ENCODE measurements at places on chromosomes 2 and 18.

- DNase-seq: no peak
These were observed 8.1 kb downstream of the EMILIN2 start for GRCh38 chr18:2854875-2855274.

- DNase-seq: no peak
These were observed 46.5 kb downstream of the SMAD4 start for GRCh38 chr18:51076503-51076902.

- DNase-seq: no peak
These were observed 29.4 kb upstream of the SNED1 start for GRCh38 chr2:240968731-240969624.

- DNase-seq: no peak
These were observed 107.3 kb downstream of the KLHL29 start for GRCh38 chr2:23492337-23492675.

DNA sequence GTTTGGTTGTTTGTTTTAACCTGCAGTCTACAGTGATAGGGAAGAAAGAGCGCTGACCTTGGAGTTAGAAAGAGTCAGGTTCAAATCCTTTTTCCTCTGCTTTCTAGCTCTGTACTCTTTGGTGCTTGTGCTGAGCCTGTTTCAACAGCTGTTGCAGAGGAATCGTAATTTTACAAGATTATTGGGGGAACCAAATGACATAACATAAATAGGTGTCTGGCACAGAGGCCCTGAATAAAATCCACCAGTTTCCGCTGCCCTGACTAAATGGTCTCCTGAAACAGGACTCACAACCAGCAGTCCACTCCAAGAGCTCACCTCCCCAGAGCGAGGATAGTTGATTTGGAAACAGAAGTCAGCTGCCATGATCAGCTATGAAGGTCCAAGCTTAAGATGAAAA, 125.0 kb upstream of the CDC42EP3 start:
- no peak for DNase-seq

GRCh38 chr2:165762723-165763122, 31.3 kb downstream of the GALNT3 start:
- no peak for DNase-seq

DNA sequence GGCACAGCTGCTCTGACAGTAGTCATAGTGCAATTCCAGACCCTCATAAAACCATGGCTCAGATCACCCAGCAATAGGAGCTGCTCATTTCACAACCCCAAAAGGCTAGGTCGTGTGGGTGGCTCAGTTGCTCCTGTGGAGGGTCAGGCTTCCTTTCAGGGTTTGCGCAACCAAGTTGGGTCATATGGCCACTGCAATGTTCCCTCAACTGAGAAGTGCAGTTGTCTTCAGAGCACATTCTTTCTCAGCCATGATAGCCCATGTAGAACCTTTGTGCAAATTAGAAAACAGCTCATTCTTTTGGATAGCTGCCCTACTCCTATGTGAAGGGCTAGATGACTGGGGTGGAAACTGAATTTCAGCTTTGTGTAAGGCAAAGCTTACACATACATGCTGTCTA, 3.2 kb downstream of the SERPINB13 start:
- DNase-seq: no peak

GRCh38 chr2:106073678-106074406, 120.3 kb downstream of the UXS1 start:
- no peak for DNase-seq

DNA sequence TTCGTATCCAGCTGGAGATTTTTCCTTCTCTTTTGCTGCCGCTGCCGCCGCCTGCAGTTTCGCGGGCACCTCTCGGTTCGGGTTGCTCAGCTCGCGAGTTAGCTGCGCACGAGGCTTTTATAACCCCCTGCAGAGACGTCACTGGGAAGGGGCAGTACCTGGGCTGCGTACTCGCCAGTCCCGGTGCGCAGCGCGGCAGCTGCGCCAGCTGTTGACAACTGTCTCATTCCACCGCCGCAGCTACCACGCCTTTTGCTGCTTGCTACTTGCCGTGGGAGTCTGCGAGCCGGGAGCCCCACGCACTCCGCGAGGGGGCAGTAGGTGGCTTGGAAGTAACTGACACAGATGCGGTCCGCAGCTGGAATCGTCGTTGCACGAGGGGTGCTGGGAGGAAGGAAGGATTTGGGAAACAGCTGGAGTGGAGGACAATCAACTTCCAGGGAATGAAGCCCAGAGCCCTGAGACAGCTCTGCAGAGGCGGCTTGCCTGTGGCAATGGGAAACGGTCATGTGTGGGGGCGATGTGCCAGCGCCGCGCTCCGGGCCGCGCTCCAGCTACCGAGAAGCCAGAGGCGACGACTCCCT, at the start of gene TACR1:
TACR1 (minus strand) TSS at position 93 of the 584 bp plus-strand sequence. CDS start 586 bp downstream, outside the sequence.
- peak; percentile 13 for DNase-seq

- DNase-seq: no peak
These were observed 195.5 kb downstream of the ANKRD30BL start for GRCh38 chr2:131966256-131966655.
